Neural crest cell (in vitro differentiated cells): ENCODE measurements at places on chromosomes 6 and 20. TPM values are rescaled to one million over a fixed set of nuclear protein-coding genes. Genes with fewer than 3 reads are reported as not detected.
A peak's percentile ranks its signal among the peaks of the same experiment; 100 is the strongest.

DNA sequence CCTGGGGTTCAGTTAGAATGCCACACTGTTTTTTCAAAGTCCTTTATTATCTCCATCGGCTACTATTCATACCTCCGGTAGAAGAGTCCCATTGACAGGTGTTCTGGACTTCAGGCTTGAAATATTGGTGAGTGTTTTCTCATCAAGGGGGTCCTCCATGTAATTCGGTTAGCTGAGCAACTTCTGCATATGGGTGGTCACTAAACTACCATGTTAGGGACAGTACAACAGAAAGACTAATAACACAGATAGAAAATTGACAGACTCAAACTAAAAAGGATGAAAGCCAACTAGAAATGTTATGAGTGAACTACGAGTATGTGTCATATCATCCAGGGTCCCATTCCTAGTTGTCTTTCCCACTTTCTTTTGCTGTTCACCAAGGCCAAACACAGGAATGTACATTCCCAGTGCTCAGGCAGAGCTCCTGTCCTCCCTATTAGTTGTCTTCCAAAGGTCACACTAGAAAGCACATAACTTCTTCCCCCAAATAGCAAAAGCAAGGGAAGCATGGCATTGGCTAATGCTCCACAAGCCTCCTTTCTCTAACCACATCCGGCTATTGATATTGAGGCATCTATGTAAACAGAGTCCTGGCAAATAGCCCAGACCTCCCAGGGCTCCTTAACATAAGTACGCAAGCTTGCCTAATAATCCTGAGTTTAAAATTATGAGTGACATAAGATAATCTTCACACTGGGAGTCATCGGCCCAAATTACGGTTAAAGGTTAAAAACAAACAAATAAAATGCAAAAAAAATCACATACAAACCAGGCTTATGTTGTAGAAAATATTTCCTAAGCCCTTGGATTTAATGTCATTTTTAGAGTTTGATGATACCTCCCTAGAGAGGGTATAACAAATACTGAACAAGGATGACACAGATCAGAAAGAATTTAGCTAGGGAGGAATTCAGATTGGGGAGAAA is 13.2 kb downstream of the CCN2 start:
- DNase-seq, result no peak
- H3K27me3 ChIP-seq, result no peaks in the 10 kb centered on the region
- no peaks in the 10 kb centered on the region for H3K36me3 ChIP-seq
- H3K4me1 ChIP-seq, result no peaks in the 10 kb centered on the region

- no peak overlapping the region for H3K27ac ChIP-seq
- H3K4me1 ChIP-seq, result no peaks in the 10 kb centered on the region
- no peaks in the 10 kb centered on the region for H3K36me3 ChIP-seq
- no peak for DNase-seq
Measured at GRCh38 chr6:41161851-41162552, 914 bp downstream of the TREM2 start.

Gene C20orf96
- 34.0 and 40.8 TPM in 2 replicates for total RNA-seq

- H3K4me1 ChIP-seq, result no peaks in the 10 kb centered on the region
- no peak overlapping the region for H3K4me3 ChIP-seq
- no peak for DNase-seq
- no peak overlapping the region for H3K27ac ChIP-seq
- no peaks in the 10 kb centered on the region for H3K27me3 ChIP-seq
Measured at GRCh38 chr6:56430629-56431600, 183.5 kb upstream of the COL21A1 start.

DNA sequence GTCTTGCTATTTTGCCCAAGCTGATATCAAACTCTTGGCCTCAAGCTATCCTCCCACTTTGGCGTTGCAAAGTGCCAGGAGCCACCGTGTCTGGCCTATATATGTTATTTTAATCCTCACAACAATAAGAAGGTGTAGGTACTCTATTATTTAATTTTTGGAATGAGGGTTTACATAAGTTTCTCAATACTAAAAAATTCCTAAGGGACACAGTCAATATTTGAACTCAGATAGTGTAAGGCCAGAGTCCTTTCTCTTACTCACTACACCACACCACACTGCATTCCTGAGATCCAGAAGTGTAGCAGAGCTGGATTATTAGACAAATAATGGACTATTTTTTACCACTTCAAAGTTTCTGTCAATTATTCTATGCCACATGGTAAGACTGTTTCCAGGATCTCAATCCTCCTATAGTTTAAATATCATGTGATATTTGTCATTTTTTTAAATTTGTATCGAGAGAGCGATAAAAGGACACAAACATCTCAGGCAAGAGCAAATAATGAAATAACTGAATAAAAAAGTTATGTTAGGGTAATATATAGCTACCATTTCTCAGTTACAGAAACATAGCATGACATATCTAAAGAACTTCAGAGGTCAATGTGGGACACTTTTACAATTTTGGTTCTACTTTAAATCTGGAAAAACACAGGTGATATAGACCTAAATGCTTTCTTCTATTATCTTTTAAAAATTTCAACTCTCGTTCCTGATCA is 162.2 kb upstream of the THEMIS start:
- no peak for DNase-seq
- H3K27ac ChIP-seq, result no peak overlapping the region
- peaks cover 4% of the 10 kb centered on the region for H3K36me3 ChIP-seq
- H3K4me1 ChIP-seq, result peaks cover 23% of the 10 kb centered on the region

Gene FABP7
- total RNA-seq, result 246 and 256 TPM in 2 replicates

Gene OSTM1
- 19.9 and 20.4 TPM in 2 replicates for total RNA-seq

Gene TOX2
- total RNA-seq, result 3.3 and 4.1 TPM in 2 replicates

Gene POU5F1
- not detected in 2 replicates for total RNA-seq

Gene PSORS1C1
- not detected in 2 replicates for total RNA-seq

Gene PABPC1L
- 75.0 and 78.6 TPM in 2 replicates for total RNA-seq

GRCh38 chr6:143822584-143823024 is 20.5 kb upstream of the LTV1 start:
- H3K27ac ChIP-seq, result no peak overlapping the region
- H3K4me3 ChIP-seq, result no peak overlapping the region
- DNase-seq, result no peak

Gene SUMO4
- 1.8 and 2.4 TPM in 2 replicates for total RNA-seq

GRCh38 chr6:90898763-90899162 is 311.9 kb upstream of the MAP3K7 start:
- no peaks in the 10 kb centered on the region for H3K4me1 ChIP-seq
- no peak overlapping the region for H3K4me3 ChIP-seq
- H3K36me3 ChIP-seq, result no peaks in the 10 kb centered on the region

DNA sequence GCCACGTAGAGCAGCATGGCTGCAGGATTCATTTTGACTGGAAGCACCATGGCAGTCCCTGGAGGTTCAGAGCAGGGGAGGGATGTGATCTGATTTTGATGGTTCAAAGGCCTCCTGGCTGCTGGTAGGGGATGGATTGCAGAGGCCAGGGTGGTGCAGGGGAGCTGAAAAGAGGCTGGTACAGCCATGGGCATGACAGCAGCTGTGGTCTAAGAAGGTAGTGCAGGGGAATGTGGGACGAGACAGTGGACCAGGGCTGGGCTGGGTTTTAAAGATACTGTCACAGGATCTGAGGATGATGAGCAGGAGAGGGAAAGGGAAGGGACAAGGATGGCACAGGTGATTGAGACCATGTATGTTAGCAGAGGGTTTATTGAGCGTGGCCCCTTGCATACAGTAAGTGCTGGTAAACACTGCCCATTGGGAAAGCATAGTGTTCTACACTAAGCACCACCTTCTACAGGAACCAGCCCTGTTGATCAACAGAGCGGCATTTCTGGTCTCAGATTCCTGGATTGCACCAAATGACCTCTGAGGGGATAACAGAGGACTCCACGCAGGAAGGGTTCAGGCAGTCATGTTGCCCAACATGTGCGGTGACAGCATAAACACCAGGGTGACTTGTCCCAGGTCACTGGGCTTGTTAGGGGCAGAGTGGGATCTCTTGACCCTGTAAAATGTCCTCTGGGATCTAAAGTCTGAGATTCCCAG is 14.5 kb upstream of the SIRPA start:
- H3K36me3 ChIP-seq, result no peaks in the 10 kb centered on the region
- H3K4me3 ChIP-seq, result no peak overlapping the region
- peaks cover 4% of the 10 kb centered on the region for H3K27me3 ChIP-seq
- peak overlapping the region; percentile 5 for H3K27ac ChIP-seq
- no peak for DNase-seq

- peaks cover 5% of the 10 kb centered on the region for H3K36me3 ChIP-seq
- no peaks in the 10 kb centered on the region for H3K27me3 ChIP-seq
- no peak for DNase-seq
- H3K4me3 ChIP-seq, result no peak overlapping the region
Measured at GRCh38 chr6:90251295-90251992, 45.2 kb downstream of the BACH2 start.

- peaks cover 2% of the 10 kb centered on the region for H3K36me3 ChIP-seq
- DNase-seq, result no peak
- no peak overlapping the region for H3K27ac ChIP-seq
- H3K4me3 ChIP-seq, result no peak overlapping the region
- H3K4me1 ChIP-seq, result no peaks in the 10 kb centered on the region
Measured at GRCh38 chr6:2179950-2180349, 65.5 kb downstream of the GMDS start.

Gene LST1
- total RNA-seq, result not detected in 2 replicates

DNA sequence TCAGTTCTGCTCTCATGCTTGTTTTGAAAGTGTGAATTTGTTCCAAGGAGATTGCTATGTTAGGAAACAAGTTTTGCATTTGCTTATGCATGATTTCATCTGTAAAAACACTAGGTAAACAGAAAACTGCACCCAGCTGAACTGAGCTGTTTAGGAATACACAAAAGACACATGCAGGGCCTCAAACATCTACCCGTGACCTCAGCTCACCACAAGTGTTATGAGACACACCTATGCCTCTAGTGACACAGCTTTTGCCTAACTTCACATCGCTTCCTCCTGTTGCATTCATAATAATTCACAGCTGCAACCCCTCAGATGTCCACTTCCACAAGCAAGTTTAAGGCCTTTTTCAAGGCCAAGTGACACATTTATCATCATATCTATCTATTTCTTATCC is 98.0 kb upstream of the SLC24A3 start:
- no peaks in the 10 kb centered on the region for H3K36me3 ChIP-seq
- no peak overlapping the region for H3K27ac ChIP-seq
- no peak for DNase-seq
- H3K4me1 ChIP-seq, result peaks cover 4% of the 10 kb centered on the region

Gene ACSS1
- 13.1 and 14.0 TPM in 2 replicates for total RNA-seq

Gene SLC22A23
- total RNA-seq, result 12.5 and 14.6 TPM in 2 replicates

GRCh38 chr6:33208091-33208967 is at the start of gene RING1:
TSS of gene RING1 (plus strand) at chr6:33208500. CDS start at chr6:33208823, 323 bp downstream.
- H3K4me1 ChIP-seq, result peaks cover 66% of the 10 kb centered on the region
- H3K27me3 ChIP-seq, result peaks cover 10% of the 10 kb centered on the region
- H3K27ac ChIP-seq, result peak within 1 kb of the TSS; percentile 98
- DNase-seq, result peak; percentile 63
- peaks cover 14% of the 10 kb centered on the region for H3K36me3 ChIP-seq
- H3K4me3 ChIP-seq, result peak within 1 kb of the TSS; percentile 99

Gene TFAP2A
- 8.2 and 9.6 TPM in 2 replicates for total RNA-seq

DNA sequence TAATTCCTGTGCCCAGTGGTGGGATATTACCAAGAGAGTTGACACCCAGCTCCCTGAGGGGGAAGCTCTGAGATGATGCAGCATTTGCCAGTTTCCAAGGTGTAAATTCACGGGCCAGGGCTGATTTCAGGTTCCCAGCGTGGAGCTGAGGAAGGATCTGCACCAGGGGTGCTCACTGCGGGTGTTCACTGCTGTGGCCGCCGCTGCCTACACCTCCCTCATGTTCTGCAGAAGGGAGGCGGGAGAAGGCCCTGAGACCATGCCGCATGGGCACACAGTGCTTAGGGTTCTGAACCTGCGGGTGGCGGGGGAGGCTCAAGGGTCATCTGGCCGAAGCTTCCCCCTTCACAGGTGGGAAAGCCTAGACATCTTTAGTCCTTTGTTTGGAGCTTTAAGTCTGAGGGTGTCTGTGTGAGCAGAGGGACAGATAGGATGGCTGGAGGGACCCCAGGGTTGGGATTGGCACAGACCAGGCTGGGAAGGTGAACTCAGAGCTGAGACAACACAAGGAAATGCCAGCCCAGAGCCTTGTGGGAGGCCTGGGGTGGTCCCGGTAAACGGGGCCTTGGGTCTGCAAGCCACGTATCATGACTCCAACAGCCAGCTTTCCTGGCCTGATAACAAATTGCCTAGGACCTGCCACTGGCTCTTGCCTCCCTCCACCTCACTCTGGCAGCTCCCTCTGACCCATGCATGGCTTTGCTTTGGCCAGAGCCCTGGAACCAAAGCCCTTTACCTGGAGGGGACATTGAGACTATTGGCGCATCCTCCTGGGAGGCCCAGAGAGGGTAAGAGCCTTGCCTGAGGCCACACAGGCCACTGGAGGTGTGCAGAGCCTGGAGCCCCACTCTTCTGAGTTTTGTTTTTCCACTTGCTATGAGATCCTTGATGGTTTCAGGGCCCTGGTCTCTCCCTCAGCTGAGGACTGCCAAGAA is 40.4 kb downstream of the SYNJ2 start:
- peaks cover 35% of the 10 kb centered on the region for H3K27me3 ChIP-seq
- no peaks in the 10 kb centered on the region for H3K36me3 ChIP-seq
- peaks cover 5% of the 10 kb centered on the region for H3K4me1 ChIP-seq
- DNase-seq, result no peak
- H3K27ac ChIP-seq, result no peak overlapping the region
